Activated CD8-positive, alpha-beta memory T cell treated with anti-CD3 and anti-CD28 coated beads, Interleukin-2, amount 10 ng/mL, durations not matched to agents 7 days and 5 days (primary cell): ENCODE measurements at places on chromosomes 3 and 15. TPM values are rescaled to one million over a fixed set of nuclear protein-coding genes. Genes with fewer than 3 reads are reported as not detected.

GRCh38 chr3:161770484-161771386 lies 274.1 kb downstream of the OTOL1 start:
- no peak for DNase-seq

DNA sequence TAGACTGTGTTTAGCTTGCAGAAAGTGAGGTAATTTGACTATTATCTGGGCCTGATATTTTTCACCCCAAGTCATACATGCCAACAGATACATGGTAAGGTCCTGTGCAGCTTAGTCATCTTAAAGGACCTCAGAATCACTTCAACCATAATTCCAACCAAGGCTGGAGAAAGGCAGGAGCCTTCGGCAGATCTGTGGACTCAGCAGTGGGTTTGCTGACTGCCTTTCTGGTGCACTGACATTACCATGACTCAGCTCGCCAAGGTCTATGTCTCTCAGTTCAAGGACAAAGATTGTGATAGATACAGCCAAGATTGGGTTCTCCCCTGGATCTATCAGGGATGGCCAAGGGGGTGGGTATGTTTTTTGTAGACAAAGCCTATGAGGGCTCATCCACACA lies 32.7 kb downstream of the LYZL4 start:
- DNase-seq, result no peak

- no peak for DNase-seq
Measured at GRCh38 chr3:23696842-23697241, 108.9 kb upstream of the UBE2E1 start.

- no peak for DNase-seq
Measured at GRCh38 chr3:170614214-170614966, 28.5 kb upstream of the SLC7A14 start.

- DNase-seq, result no peak
Measured at GRCh38 chr15:80596521-80596976, 98.6 kb upstream of the ABHD17C start.

DNA sequence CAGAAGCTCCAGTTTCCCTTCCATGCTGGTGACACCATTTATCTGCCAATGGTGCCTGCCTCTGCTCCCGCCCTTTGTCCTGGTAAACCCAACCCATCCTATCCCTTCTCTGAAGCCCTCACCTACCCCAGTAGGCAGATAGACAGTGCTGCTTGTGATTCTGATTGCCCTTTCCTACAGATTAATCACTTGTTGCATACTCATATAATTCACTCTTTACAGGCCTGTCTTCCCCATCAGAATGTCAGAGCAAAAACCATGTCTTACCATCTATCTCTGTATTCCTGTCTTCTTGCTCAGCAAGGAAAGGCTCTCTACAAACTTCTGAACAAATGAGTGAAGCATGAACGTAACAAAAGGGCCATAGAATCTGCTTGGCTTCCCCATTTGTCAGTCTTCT lies 47.9 kb downstream of the MRPS25 start:
- DNase-seq, result no peak

DNA sequence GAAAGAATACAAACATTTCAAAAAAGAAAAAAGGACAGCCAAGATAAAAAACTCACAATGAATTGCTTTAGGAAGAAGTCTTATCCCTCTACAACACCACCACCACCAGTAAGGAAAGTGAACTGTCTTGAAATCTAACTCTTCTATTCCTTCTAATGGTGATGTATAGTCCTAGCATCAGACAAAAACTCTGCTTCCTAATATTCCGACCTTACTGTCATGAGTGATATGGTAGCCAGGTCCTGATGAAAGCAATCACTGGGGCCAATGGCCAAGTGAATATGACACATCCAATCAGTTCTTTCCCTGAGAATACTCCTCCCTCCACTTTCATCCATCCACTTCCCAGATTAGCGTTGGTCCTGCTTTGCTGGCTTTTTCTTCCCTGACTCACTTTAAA lies 14.8 kb downstream of the GK5 start:
- DNase-seq, result no peak

DNA sequence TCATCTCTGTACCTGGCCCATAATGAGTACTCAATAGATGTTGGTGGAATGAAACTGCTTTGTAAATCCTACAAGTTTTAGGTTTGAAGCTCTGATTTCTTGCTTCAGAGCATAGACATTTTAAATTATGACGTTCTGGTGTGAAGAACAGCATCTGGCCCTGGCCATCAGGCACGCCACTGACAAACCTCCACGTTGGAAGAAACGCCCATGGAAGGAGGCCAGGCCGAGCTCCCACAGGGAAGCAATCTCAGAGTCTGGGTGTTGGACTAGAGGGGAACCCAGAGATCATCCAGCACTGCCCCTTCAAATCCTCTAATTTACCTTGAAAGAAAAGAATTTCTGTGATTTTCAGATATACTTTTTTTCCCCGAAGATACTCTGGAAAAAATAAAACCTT lies 328.1 kb upstream of the RGMA start:
- no peak for DNase-seq

- no peak for DNase-seq
Measured at GRCh38 chr15:62766599-62766998, 275.9 kb upstream of the TPM1 start.

- no peak for DNase-seq
Measured at GRCh38 chr3:127172781-127173515, 20.0 kb upstream of the PRR23E start.

DNA sequence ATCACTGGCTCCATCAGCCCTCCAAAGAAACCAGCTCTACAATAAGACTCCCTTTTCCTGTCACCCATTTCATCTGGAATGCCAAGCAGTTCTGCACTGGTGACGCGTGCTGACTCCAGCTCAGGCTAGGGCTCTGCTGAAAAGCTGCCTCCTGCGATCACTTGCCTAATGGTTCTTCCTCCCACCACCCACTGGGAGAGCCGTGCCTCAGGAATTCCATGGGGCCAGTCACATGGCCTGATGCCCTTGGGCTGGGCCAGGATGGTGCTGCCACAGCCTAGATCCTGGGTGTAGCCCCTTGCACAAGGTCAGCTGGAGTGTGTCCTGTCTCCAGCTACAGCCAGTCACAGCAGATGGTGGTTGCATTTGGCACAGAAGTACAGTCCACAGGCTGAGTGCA lies 98.9 kb downstream of the DNAJB8 start:
- DNase-seq, result no peak

DNA sequence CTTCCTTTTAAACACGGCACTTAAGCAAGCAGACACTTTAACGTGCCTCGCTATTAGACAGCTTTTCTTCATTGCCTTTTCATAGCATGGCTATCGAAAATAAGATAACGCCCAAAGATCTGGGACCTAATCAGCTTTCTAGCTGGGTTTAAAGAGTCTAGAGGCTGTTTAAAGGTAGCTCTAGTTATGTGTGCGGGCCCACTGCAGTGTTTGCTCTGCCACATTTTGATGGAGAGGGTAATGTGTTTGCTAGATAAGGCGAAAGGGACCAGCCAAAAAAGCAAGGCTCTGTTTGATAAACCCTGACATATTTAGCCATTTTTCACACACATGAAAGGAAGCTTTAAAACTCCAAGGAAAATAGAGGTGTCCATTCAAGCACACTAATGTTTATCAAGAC lies 91.6 kb downstream of the NR2F2 start:
- no peak for DNase-seq

DNA sequence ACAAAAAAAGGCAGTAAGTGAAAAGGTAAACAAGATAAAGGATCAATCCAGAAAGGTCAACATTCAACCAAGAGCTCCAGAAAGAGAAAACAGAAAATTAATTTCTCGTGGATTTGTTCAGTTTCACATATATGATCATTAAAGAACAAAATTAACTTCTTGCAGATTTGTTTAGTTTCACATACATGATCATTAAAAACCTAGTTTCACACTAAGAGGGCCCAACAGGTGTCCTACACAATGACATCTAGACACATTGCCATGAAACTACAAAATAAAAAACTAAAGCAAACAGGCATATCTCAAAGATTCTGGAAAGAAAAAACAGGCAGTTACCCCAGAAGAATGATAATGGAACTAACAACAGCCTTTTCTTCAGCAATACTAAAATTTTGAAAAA lies 22.1 kb downstream of the PHC3 start:
- no peak for DNase-seq

DNA sequence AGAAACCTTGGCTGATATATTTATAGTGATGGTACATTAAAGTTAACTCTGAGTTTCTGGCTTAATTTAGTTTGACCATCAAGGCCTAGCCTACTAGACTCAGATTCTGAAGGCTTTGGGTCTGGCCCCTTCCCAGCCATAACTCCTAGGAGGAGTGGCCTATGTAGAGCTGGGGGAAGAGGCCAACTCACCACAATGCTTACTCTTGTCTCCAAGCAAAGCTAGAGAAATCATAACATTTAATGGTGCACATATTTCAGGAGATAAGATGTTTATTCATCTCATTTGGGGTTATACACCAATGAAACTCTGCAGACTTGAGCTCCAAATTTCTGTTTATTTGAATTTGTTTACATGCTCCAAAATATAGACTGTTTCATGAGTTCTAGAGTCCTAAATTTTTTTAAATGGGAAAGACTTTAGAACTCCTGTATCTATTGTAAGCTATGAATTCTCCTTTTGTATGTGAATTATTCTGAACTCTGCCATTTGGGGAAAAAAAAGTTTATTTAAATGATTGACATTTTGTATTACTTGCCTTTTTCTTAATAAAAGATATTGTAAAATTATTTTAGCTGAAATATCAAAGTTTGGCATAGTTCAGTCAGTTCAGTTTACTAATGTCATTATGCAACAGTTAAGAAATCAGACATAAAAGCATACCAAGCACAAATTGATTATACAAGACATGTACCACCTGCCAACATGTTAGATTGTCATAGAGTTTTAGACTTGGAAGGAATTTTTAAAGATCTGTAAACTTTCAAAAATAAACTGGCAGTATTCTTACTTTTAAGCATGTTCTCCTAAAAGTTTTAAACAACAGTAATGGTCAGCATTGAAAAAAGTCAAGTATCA lies 143.4 kb upstream of the NR2E3 start:
- no peak for DNase-seq

- DNase-seq, result peak; percentile 63
Measured at GRCh38 chr3:150925751-150926201, 20.5 kb upstream of the MINDY4B start.

DNA sequence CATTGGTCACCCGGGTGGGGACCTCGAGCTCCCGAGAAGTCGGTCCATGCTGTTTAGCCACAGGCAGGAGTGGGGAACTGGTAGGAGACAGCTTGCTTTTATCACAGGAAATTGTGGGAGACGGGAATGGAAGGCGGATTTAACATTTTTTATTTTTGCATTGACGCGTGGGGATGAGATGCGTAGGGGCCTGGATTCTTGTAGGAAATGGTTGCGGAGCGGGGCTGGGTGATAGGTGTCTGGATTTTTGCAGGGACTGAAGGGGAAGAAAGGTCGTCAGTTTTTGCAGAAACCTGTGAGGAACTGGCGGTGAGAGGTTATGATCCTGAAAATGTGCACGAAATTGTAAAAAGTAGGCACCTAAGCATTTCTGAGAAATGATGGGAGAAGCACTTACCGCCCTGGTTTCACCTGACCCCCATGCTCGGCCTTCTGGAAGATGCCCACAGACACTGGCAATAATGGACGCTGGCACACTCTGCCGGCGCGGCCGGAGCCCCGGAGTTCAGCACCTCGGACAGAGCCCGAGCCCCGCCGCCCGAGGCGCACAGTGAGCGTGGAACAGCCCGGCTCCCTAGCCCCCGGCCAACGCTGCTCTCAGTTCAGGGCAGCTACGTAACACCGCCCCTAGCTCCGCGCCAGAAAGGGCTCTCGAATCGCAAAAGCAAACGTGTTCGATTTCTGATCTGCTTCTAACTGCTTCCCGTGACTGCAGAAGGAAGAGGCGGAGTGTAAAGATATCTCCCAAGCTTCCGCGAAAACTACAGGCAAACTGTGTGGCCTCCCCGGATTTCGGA lies 928 bp downstream of the ANKRD34C start:
- peak; percentile 46 for DNase-seq

DNA sequence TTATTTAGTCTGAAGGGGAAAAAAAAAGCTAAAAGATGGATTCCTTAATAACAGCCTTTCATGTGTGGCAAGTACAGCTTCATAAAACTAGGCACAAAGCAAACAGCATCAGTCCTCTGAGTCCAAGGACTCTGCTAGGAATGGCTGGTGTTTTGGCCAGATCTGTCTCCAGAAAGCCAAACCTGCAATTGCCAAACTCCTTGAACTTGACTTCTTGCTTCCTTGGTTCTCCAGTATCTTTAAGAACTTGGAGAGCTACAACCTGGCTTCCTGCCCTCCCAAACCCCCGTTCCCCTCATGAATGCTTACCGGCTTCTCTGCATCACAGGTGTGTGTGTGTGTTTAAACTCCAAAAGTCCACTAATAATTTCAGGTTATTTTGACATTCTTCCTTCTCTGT lies 1.6 kb upstream of the PLOD2 start:
- no peak for DNase-seq

GRCh38 chr3:61594144-61594963 lies 33.0 kb downstream of the PTPRG start:
- DNase-seq, result no peak

P2RY12 gene
- not detected for total RNA-seq

MAPKAPK3 gene
- 175 TPM for total RNA-seq

CIDEC gene
- not detected for total RNA-seq

ATP8B4 gene
- 69.2 TPM for total RNA-seq

TLR9 gene
- 0.64 TPM for total RNA-seq

FAM98B gene
- 34.8 TPM for total RNA-seq

OSTN gene
- total RNA-seq, result not detected

PCOLCE2 gene
- not detected for total RNA-seq

KLHDC8B gene
- total RNA-seq, result 1.3 TPM

SNX22 gene
- 0.35 TPM for total RNA-seq

ZNF80 gene
- 4.5 TPM for total RNA-seq

GOLGA6A gene
- total RNA-seq, result not detected
